ENCODE measurements at places on chromosomes 5 and 9. TPM values are rescaled to one million over a fixed set of nuclear protein-coding genes. Genes with fewer than 3 reads are reported as not detected.

- DNase-seq, result no peak
These were observed 57.9 kb downstream of the MEF2C start for GRCh38 chr5:88824892-88825583.

DNA sequence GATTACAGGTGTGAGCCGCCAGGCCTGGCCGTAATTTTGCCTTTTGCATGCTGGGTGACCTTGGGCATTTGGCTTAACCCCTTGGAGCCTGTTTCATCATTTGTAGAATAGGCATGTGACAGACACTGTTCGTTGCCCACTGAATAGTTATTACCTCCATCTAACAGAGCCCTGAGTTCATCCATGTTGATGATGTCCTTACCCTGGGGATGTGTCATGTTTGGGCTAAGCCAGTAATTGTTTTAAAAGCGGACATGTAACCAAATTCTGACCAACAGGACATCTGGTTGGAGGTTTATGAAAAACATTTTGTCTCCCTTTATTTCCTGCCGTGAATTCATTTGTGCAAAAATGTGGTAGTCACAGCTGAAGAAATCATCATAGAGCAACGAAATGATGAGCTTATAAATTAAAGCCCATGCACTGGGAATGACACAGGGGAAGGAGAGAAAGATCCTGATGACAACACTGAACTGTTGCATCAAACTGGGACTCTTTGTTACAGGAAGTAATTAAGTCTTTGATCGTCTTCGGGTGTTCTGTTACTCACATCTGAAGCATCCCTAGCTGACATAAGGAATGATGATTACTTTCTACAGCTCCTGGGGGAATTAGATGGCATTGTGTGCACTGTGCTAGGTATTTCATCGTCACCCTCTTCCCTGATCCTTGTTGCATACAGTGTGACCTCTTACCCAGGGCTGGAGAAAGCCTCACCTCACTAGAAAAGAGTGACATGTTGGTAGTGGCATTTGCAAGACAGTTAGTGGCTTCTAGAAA is 117.8 kb downstream of the FGF18 start:
- DNase-seq, result no peak

DNA sequence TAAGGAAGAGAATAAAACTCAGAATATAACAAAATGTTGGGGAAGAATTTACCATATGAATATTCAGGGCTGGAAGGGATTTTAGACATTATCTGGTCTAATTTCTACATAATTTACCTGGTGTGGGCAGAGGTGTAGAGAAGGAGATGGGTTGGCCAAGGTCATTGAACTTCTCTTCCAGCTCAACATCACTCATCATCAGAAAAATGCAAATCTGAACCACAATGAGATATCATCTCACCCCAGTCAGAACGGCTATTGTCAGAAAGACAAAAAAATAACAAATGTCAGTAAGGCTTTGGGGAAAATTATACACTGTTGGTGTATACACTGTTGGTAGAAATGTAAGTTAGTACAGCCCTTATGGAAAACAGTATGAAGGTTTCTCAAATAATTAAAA is 121.7 kb downstream of the PTTG1 start:
- DNase-seq, result no peak

DNA sequence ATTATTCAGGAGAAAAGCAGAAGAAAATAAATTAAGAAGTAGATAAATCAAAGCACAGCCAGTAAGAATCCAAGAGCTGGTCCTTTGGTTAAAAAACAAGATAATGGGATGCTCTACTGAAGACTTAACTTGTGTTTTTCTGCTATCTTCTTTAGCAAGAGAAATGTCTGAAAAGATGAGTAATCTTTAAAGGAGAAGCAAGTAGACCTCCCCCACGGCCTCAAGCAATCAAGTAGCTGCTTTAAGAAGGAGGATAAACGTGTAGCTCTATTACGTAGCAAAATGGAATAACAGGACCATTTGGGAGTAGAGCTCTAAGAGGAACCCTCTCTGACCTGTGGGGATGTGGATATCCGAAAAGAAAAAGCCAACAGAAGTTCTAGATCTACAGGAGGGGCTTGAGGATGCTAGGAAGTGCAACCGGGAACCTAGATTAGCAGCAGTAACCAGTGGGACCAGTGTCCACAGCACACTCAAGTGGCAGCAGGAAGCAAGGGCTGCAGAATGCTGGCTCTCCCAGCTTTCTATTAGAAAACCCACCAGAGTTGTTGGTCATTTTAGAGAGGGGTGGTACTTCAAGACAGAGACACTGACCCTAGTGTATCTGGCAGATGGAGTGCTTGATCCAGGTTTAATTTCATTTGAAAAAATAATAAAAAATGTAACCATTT is 185.4 kb downstream of the GABBR2 start:
- DNase-seq, result no peak

DNA sequence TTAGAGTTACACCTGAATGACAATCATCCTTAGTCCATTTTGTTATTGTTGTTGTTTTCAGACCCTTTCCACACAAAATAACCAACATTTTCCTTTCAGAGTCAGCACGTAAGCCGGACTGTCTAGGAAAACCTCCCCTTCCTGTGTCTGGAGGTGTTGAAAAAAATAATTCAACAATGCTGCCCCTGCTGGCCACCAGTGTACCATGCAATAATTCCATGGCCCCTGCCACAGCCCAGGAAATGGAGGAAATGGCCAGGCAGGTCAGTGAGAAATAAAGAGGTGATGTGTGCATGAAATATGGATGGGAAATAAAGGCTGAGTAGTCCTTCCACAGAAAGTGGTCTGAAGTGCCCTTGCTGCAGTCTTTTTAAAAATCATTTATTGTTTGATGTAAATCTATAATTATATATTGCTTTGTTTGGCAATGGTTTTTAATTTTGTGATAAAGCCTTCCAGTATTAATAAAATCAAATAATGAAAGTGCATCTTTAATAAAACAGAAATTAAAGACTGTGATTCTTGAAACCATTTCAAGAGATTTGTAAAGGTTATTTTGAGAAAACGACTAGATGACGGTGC is 152.8 kb upstream of the PAPPA start:
- DNase-seq, result no peak

DNA sequence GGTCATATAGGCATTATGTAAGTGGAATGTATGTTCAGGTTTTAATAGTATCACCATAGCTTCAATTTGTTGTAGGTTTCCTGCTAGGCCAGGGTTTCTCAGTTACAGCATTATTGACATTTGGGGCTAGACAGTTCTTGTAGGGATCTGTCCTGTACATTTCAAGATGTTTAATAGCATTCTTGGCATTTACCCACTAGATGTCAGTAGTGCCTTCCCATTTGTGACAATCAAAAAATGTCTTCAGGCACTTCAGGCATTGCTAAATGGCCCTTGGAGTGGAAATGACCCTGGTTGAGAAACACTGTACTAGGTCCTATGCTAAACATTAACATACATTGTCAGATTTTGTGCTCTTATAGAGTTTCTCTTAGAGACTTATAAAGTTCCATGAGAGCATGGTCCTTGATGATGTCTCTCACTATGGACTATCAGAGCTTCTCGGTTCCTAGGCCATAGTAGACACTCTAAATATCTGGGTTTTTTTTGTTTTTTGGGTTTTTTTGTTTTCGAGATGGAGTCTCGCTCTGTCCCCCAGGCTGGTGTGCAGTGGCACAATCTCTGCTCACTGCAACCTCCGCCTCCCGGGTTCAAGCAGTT is 1.4 kb downstream of the KIF20A start:
- no peak for DNase-seq

DNA sequence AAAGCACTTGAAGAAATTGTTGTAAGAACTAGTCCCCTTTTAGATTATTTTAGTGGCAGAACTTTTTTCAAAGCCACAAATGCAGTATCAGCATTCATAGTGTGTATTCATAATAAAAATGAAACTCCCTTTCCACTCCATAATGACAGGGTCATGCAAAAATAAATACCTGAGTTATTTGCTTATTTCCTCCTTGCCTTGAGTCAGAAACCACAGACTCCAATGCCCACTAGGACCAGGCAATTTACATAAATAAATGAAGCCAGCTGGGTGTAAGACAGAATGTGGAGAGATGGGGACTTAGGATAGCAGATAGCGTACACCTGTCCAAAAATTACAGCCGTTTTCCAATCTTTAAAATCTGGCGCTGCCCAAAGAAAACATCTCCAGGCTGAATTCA is 417.8 kb downstream of the TMEM161B start:
- no peak for DNase-seq

DNA sequence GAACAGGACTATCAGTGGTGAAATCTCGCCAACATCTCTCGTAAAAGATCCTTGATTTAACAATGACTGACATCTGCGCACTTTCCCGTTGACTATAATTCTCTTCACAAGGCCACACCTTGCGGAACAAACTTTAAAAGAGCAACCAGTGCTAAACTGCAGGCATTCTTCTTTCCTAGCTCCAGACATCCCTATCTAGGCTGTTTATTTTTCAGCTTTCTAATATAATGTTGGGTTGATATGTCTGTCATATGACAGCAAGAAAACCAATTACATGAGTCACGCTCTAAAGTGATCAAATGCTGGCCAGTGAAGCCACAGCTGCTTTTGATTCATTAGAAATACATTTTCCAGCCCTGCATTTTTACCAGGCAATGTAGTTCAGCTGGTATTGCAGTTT is 162.5 kb downstream of the ELAVL2 start:
- DNase-seq, result no peak

GRCh38 chr5:79685627-79686026 is 4.0 kb upstream of the CMYA5 start:
- DNase-seq, result no peak

DNA sequence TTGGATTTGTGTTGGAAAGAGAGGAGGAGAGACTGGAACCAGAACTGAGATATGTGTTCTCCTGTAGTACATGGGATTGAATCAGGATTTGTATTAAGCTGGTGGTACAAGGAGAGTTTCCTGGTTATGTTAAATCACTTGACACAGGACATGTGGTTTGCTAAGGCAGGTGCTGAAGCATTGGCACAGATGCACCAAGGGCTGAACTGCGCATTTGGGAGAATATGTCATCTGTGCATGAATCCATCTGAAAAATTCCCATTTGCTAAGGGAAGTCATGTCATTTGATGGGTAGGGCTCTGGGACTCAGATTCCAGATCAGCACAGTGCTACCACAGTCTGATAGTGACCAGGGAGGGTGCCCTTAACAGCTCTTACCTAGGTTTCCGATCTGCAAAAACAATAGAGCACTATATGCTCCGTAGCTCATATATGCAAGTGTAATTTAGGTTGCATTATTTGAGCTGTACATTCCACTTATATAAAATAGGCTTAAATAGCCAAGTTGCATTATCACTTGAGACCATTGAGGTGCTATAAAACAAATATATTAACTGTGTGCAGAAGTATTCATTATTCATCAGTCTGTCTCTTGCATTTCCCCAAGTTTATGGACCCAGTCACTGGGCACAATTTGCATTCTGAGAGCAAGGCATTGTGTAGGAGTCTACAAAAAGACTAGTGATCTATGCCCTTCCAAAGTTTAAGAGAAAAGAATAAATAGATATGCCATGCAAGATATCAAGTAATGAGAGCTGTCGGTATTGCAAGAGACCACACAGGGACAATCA is 55.2 kb downstream of the ADAMTS16 start:
- DNase-seq, result no peak

GRCh38 chr5:142686210-142686734 is 382 bp upstream of the FGF1 start:
- no peak for DNase-seq

DNA sequence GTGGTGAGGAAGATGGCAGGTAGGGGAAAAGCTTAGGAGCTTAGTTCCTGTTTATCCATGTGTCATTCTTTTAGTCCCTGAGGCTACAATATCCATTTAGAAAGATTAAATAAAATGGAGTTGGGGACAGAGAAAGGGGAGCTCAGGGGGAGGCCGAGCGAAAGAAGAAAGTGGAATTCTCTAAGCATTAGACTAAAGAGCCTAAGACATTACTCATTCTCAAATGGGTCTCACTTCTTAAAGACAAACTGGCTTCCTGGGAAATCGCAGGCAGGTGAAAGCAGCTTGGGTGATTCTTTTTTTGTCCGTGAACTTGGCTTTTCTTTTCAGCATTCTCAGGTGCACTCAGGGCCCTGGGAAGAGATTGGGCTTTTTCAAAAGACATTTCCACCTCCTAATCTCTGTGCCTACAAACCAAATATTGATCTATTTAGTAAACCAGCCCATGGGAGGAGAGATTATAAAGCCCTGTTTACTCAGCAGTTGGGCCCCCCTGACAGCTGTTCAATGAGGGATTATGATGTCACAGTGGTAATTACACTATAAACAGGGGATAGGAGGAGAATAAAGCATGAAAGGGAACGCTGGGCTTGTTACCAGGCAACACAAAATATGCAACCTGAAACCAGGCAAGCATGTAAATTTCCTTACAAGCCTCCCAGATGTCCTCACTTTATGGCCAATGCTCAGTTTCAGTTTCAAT is 584.0 kb downstream of the ACTL7B start:
- no peak for DNase-seq

- DNase-seq, result no peak
These were observed 47.2 kb downstream of the RFX3 start for GRCh38 chr9:3478549-3478953.

Gene BTNL8
- 0.19 TPM for total RNA-seq

Gene SMIM33
- not detected for total RNA-seq

Gene ZDHHC11B
- 4.6 TPM for total RNA-seq

Gene FOXD4L4
- total RNA-seq, result 0.38 TPM

Measured in esophagus squamous epithelium (tissue), 5 donors.